Activated naive CD4-positive, alpha-beta T cell (primary cell): ENCODE measurements at places on chromosomes 5 and 9.

- no peak for DNase-seq
Measured at GRCh38 chr5:98934546-98934945, 5.7 kb upstream of the CHD1 start.

- DNase-seq = no peak
Measured at GRCh38 chr5:134963098-134963497, 4.6 kb upstream of the CATSPER3 start.

DNA sequence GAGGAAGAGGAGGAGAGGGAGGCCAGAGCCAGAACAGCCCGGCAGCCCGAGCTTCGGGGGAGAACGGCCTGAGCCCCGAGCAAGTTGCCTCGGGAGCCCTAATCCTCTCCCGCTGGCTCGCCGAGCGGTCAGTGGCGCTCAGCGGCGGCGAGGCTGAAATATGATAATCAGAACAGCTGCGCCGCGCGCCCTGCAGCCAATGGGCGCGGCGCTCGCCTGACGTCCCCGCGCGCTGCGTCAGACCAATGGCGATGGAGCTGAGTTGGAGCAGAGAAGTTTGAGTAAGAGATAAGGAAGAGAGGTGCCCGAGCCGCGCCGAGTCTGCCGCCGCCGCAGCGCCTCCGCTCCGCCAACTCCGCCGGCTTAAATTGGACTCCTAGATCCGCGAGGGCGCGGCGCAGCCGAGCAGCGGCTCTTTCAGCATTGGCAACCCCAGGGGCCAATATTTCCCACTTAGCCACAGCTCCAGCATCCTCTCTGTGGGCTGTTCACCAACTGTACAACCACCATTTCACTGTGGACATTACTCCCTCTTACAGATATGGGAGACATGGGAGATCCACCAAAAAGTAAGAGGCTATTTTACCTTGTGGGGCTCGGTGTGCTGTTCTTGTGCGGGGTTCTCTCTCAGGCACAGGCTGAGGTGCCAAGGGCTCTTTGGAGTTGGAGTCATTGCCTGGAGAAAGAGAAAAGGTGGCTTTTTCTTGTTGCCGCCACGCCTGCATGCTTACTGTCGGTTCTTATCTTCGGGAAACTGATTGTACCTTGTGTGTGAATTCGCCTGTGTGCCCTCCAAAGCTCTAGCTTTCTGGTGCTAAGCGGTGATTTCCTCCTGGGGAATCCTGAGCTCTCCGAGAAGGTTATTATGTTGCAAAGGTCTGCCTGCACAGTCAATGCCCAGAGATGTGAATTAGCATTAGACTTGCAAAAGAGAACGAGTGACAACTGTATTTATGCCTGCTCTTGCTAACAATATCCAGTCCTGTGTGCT, at the start of gene ISL1:
Gene ISL1, plus strand, starts transcription at position 318 of the 991 bp plus-strand sequence. Its CDS starts 224 bp downstream, at position 542.
- no peak for DNase-seq

- no peak for DNase-seq
Measured at GRCh38 chr5:5887833-5888232, 465.4 kb downstream of the ICE1 start.

DNA sequence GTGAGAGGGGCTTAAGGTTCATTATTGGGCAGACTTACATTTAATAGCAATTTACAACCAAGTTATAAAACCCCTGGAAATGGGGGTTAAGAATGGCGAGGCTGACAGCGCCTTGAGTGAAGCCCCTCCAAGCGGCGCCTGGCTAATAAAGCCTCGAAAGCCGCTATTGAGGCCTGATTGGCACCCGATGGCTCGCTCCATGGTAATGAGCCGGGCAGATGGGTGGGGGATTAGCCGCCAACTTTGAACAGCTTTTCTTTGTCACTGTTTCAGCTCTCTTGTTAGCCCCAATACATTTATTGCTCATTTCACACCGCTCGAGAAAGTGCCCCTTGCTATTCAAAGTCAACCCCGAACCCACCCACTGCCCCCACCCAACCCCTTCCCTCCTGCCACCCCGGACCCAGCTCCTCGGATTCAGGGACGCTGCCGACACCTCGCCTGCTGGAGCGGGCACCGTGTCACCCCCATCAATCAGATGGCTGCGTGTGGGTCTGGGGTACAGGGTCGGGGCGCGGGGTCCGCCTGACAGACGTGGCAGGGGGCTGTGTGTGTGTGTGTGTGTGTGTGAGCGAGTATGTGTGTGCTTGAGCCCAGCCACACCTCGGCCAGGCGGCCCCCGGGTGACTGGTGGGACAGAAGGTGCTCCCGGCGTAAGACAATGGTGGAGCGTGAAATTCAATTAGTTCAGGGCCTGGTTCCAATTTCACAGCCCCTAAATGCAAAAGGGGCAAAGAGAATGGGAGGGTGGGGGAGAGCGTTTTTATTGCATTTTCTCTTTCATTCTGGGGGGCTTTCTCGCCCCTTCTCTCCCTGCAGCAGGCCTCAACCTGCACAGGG, 34.2 kb downstream of the ASS1 start:
- no peak for DNase-seq

DNA sequence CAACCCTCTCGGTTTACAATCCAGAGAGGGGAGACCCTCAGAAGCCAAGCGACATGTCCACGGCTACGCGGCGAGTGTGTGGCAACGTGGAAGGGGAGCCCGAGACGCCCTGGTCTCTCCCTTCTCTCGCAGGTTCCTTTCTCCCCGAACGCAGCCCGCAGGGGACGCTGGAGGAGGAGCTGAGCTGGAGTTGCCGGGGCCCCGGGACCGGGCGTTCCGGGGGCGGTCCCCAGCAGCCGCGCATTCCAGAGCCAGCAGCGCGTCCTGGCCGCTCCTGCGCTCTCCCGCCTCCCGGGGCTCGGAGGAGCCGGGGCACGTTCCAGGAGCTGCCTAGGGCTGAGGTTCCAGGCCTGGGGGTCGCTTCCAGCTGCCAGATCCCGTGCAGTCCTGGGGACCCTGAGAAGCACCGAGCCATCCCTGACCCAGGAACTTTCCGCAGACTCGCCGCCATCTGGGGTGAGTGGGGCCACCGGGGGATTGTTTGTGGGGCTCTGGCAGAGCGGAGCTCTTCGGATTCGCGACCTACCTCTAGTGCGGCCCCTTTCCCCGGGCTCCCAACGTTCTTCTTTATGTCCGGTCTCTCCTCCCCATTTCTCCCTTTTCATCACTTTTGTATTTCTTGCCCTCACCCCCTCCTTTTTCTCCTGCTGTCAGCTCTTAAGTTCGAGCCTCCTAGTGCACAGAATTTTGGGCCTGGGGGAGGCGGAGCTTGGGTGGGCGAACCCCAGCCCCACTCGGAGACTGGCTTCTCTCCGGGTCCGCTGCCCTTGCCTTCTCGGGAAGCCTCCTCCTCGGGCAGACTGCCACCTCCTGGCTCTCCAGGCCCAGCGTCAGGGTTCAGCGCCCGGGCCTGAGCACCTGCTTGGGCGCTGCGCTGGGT, at the start of gene SMIM3:
Gene SMIM3, plus strand, starts transcription at position 241 of the 880 bp plus-strand sequence. CDS start 16,684 bp downstream, outside the sequence.
- DNase-seq = peak; percentile 24

DNA sequence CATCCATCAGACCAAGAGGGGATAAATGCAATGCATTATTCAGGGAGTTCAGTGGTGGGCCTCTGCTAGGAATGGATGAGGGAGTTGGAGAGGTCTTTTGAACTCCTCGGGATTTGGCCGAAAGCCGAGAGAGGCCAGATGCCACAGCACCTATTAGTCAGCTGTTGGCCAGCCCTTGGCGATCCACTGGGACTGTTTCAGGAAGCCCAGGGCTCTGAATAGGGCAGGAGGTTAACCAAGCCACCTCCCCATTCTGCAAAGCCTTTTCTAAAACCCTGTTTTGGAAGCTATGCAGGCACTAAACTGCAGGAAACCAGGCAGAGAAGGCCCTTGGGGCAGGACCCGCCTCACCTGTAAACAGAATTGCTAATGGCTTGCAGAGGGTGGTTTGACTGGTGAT, 37.8 kb downstream of the ASTN2 start:
- no peak for DNase-seq

DNA sequence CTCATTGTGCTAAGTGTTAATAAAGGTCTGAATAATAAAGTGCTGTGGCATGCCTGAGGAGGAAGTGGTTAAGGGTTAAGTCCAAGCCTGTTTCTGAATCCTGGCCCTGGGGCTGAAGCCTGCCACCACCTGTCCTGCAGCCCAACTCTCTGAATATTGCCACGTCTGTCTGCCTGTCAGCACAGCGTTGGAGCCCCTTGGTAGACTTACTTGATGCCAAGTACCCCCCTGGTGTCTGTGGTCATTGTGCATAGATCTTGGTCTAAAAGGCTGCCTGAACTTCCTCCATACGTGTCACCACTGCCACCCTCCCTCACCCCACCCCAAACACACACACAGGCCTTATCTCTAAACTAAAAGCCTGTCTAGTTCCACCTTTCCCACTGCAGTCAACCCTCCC, 35.4 kb upstream of the SLC2A8 start:
- no peak for DNase-seq

DNA sequence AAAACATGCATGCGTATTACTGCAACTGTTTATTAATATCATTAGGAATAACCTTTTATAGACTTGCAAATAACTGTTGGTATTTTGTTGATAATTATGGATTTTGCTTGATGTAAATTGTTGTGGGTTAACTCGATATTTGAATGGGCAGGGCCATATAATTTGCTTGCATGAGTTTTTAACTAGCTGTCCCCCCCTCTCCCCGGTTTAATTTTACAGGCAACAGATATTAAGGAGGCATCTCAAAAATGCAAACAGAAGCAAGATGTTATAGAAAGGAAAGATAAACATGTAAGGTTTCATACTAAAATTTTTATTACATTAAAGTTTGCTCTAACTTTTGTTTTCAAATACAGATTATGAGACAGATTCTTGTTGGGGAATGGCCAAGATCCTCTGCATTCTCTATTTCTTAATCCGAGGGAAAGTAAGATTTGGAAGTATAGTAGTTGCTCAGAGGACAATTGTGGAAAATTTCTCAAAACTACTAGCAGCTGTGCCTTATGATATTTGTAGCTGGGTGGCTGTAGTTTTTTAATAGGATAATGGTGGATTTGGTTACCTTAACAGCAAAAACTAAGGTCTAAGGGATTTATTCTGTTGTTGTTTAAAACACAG, 27.3 kb downstream of the SMC5 start:
- no peak for DNase-seq

DNA sequence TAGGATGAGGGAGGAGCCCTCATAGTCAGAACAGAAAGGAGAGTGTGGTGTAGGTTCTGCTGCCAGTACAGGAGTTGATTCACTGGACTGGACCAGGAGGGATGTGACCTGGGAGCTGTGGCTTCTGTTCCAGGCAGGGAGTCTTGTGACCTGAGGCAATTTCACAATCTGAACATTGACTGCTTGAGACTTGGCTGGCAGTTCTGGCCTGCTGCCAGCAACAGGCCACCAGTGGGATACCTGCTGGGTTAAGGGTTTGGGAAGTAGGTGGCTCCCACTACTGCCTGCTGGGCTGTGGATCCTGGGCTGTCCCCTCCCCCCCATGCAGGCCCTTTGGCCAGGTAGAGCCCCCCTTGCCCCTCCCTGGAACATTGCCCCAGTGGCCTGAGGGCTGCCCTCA, 268.6 kb upstream of the ARRDC3 start:
- DNase-seq = no peak

DNA sequence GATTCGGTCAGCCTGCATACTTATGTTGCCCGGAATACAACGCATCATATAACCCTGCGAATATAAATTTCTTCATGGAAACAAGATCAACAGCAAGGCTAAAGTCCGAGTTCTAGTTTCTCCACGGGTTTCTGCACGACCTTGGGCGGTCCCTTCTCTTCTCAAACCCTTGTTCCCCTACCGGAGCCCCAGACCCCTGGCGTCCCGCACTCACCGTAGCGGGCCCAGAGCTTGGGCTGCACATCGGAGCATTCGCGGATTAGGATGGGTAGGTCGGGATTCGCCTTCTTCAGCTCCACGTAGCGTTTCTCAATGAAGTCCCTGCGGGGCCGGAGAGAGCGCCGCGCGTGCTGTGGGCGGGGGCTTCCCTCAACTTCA, 399 bp downstream of the NDUFA2 start:
- DNase-seq = no peak

DNA sequence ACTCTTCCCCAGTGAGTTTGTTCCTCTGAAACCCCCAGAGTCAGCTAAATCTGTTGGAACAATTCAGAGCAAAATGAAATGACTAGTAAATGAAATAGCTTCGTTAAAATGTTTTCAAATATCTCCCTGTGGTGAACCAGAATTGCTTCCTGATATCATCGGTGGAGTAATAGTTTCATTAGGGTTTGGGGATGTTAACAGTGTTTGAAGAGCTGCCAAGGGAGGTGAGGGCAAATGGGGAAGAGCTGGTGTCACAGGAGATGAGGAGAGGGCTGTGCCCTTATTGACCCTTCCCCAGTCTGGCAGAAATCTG, 4.3 kb upstream of the C7 start:
- no peak for DNase-seq

DNA sequence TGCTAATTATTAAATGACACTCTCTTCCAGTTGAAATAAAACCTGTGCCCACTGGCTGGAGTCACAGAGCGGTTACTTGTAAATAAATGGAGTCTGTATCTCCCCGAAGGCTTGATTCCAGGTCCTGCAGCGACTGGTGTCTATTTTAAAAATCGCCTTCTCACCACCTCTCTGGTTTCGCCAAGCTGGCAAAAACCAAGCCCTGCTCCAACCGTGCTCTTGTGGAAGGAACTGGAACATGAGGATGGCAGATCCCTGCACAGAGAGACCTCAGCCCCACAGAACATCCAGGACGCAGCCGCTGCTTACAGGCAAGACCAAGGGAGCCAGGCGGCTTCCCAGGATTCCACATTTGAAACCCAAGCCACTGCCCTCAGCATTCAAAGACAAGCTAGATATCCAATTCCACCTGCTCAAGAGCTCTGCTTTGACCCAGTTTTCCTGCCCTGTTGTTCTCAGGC, 15.0 kb downstream of the SEMA4D start:
- DNase-seq = no peak

DNA sequence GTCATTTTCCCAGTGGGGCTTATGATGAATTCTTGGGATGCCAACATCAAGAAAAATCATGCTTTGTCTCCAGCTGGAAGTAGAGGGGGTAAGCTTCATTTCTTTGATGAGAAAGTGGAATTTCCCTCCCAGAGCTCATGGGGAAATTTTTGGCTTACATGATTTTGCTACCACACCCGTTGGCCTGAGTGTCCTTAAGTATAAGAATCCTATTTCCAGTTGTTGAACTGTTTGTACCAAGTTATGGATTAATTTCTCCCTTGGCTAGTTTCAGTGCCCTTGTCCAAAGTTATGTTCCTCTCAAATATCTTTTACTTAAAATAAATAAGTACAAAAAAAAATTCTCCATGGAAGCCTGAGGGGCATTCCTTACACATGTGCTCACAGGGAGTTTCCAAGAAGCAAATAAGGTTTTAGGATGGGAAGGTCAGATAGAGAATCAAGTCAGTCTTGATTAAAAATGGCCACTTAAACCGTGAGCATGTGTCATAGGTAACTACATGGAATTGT, 82.3 kb downstream of the PTCD2 start:
- no peak for DNase-seq

- no peak for DNase-seq
Measured at GRCh38 chr5:150700246-150700593, 642 bp downstream of the RBM22 start.

- no peak for DNase-seq
Measured at GRCh38 chr5:23204111-23204510, 303.3 kb upstream of the PRDM9 start.
